Activated naive CD4-positive, alpha-beta T cell (primary cell): ENCODE measurements at places on chromosomes 7 and 10.

GRCh38 chr7:121235201-121235600 lies 93.6 kb upstream of the WNT16 start:
- DNase-seq, result no peak

DNA sequence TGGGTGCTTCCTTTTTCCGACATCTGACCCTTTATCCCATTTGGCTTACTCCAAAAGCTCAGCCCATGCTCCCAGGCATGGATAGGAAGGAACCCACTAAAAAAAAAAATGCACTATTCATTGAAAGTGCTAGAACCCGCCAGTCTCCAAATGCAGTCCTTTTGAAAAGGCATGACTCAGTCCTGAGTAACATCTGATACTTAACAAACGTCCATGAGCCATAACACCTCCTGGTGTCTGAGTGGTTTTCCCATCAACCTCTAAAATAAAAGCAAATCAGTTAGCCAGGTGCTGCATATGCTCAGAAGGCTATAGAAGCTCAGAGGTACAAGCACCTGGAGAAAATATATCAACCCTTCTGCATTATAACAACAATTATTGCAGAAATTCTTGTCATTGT lies 45.0 kb upstream of the CACUL1 start:
- DNase-seq, result no peak

DNA sequence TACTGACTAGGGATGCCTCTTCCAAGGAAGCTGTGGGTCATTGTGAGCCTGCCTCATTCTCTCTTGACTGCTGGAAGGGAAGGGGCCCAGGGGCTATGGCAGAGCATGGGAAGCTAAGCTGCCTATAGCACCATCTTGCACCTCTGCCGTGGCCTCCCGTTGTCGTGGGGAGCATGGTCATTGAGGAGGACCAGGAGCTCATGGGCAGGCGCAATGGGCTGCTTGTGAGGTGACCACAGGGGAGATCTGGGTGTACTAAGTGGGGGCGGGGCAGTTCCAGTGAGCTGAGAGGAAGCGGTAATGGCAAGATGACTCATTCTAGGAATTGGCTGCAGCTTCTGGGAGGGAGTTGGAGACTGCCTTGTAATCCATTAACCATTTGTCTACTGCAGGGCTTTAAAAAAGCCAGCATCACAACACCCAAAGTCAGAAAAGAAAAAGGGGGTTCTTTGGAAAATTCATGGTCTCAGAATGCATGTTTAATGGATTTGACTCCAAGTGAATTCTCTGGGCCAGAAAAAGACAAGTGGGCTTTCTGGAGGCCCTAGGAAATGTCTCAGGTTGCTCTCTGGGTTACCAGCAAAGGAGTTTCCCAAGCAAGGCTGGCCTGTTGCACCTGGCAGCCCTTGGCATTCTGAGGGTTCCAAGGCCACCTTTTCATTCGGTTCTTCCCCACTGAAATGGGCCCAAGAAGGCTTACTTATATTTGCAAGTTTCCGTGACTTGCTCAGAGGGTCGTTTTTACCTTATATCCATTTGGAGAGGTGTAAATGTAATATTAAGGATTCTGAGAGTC lies 3.6 kb downstream of the DUSP5 start:
- DNase-seq, result no peak

DNA sequence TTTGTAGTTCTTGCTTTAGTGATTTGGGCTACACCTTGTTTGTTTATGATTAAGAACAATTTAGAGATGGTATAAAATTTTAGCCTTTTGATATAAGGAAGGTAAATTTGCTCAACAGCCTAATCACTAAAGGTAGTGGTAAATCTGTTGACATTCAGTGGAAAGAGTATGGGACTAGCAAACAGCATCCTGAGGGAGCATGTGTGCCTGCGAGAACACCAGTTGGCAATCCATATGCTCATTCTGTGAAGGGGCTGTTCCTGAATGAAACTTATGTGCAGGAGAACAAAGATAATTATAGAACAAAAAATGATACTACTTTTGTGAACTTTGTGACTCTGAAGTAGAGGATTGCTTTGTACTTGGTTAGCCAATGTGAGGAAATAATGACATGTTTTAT lies 44.0 kb downstream of the CAPZA2 start:
- DNase-seq, result no peak

DNA sequence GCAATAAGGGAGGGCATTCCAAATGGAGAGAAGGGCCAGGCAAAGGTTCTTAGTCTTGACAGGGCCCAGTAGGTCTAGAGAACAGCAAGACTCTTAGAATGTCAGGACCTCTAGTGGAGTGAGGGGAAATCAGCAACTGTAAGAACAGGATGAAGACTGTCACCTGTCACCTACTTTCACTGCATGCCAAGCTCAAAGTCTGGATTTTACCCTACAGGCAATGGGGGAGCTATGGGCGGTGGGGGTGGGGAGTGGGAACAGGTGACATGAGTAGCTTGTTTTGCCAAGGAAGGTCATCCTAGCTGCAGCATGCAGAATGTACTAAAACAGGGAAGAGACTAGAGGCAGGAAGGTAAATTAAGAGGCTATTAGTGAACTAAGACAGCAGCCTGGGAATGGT lies 18.3 kb downstream of the GOT1 start:
- DNase-seq, result no peak

DNA sequence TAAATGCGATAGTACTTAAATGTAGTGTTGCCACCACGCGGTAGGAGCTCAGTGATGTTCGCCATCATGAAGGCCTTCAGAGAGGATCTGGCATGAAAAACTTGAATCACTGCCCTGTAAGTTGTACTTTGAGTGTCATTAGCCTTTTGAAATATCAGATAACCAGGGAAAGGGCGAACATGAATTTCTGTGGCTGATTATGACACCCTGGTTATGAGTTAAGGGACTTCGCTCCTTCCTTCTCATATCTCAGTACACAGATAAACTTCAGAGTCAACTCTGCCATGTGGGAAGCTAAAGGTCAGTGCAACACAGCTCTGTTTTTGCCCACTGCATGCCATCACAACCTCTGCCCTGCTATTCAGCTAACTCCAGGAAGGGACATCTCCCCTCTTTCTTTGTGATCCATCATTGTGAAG lies 8.9 kb upstream of the ACSL5 start:
- DNase-seq, result no peak

DNA sequence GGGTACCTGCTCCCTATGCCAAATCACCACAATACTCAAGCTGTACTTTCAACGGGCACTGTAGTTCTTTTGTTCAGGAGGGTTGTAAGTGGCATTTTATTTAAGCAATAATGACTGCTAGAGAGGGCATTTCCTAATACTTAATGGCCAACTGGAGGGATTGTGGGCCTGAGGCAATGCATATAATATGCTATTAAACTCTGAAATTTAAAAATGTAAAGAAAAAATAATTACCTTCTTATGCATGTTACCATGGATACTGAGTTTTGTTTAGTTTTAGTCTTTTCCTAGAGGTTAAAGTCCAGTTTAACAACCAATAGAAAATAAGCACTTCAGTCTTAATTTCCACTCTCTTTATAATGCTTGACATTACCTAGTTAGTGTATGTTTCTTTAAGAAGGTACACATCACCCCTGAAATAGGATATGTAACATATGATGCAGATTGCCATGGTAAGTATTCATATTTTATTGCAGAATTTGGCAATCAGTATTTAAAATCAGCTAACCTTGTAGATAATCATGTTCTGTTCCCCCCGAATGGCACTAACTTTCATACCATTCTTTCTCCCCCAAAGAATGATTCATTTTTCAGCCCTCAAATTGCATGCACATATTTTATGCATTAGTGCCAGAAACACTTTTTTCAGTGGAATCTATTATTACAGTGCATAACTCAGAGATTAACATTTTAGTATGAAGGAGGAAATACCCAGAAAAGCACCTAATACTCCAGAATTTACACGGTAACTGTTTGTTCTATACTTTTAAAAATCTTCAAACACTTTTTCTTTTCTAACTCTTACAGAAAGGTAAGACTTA lies 90.3 kb upstream of the ZNF438 start:
- no peak for DNase-seq

DNA sequence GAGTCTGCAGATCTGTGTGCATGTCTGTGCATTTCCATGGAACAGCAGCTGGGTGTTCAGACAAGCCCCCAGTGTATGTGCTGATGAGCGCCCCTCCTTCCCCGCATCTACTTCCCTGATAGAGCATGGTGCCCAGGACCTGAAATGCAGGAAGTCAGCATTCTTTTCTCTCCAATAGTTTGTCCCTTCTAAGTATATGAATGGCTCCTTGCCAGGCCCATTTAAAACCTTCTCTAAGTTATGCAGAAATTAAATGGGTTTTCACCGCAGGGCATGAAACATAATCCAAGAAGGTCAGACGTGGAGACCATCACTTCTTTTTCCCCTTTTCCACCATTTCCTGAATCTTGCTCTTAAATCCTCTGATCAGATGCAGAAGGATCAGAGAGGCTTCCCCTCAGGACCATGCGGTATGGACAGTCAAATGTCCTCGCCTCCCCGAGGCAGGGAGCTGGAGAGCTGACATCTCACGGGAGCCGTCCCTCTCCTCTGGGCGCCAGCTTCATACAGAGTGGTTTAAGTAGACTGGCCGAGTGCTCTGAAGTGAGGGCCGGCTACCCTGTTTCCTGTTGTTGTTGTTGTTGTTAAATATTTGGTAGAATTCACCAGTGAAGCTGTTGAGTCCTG lies 155.3 kb downstream of the C10orf105 start:
- DNase-seq, result no peak

GRCh38 chr7:36690041-36690440 lies 34.3 kb downstream of the AOAH start:
- DNase-seq, result no peak

GRCh38 chr10:131683281-131683861 lies 217.4 kb upstream of the PPP2R2D start:
- no peak for DNase-seq

- DNase-seq, result peak; percentile 18
Measured at GRCh38 chr10:6204063-6204340, 1.3 kb downstream of the PFKFB3 start.

GRCh38 chr10:54666192-54666591 lies 134.8 kb downstream of the PCDH15 start:
- no peak for DNase-seq

- DNase-seq, result no peak
Measured at GRCh38 chr10:29613791-29614190, 21.0 kb downstream of the SVIL start.

DNA sequence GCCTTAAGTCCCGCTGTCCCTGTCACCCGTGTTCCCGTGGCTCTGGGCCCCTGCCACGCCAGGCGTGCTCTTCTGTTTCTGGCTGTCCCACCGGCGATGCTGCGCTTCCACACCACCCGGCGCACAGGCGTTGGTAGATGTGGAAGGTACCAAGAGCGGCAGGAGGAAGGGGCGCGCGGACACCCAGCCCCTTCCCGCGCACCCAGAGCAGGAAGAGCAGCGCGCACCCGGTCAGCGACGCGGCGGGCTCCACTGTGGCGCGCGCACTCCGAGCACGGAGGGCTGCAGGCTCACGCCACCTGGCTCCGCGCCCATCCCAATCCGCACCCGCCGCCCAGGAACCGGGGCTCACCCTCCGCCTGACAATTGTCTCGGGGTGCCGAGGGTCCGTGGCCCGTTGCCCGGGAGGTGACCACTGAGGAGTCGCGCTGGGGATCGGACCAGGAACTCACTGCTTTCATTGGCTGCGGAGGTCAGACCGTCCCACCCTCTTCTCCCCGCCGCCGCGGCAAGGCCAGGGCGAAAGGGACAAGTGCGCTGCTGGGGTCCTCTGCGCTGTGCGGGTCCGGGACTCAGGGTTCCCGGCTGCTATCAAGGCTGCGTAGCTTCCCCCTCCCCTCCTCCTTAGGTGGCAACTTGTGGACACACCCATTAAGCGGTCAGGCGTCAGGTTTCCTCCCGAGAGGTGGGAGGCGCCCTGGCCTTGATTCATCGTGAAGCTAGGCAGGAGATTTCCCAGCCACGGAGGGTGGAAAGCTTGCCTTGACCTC lies 121.6 kb upstream of the ZNF92 start:
- no peak for DNase-seq

DNA sequence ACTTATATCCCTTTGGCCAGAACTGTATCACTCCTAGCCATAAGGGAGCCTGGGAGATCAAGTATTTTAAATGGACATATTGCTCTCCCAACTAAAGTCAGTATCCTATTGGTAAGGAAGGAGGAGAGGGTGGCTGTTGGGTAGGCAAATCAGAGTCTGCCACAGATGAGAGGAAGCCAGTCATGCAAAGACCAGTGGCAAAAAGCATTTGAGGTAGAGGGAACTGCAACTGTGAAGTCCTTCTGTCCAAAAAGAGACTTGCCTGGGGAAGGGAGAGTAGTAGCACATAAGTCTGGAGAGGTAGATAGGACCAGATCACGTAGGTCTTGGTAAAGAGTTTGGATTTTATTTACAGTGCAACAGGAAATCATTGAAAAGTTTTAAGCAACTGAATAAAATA lies 8.8 kb upstream of the CCNJ start:
- no peak for DNase-seq

- no peak for DNase-seq
Measured at GRCh38 chr7:158365267-158365666, 222.4 kb downstream of the PTPRN2 start.

- no peak for DNase-seq
Measured at GRCh38 chr10:133226251-133226808, 3.7 kb upstream of the UTF1 start.

- DNase-seq, result no peak
Measured at GRCh38 chr7:2654059-2654458, 22.3 kb downstream of the TTYH3 start.

DNA sequence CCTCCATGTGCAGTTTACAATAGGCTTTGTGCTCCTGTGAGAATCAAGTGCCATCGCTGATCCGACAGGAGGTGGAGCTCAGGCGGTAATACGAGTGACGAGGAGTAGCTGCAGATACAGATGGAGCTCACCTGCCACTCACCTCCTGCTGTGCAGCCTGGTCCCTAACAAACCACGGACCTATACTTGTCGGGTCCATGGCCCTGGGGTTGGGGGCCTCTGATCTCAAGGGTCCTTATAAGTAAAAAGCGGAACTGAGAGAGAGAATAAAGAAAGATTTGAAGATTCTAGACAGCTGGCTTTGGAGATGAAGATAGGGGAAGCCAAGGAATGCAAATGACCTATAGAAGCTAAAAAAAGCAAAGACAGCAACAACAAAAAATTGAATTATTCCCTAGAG lies 130.6 kb downstream of the PLXDC2 start:
- DNase-seq, result no peak

DNA sequence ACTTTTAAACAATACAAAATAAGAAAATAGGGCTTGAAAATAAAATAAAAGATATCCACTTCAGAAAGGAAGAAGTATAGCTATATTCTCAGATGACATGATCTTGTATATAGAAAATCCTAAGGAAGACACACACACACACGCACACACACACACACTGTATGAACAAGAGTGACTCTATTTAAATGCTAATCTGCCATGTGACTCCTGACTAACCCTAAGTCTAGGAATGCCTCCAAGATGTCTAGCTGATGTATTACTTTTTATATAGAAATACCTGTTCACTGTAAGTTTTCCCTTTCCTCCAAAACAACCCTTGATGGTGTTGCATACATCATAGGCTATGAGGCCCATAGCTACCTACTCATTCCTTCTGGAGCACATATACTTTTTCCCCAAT lies 173.1 kb upstream of the LRRTM3 start:
- DNase-seq, result no peak

DNA sequence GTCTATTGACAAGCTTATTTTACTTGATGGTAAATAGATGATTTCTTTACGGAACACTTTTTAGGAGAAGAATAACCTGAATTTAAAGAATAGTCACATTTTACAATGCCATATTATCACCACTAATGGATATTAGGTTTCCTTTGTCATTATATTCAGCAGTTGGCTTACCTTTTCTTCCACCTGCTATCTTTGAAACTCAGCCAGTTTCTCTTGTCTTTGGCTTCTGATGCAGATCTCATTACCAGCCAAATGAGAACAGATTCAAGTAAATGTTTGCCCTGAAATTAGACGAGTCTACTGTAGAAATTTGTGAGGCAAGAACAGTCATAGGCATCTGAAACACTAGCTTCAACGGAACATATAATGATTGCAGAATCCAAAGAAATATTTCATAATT lies 85.5 kb upstream of the OIT3 start:
- DNase-seq, result no peak
